ENCODE measurements at places on chromosomes 5 and 9.
A peak's percentile ranks its signal among the peaks of the same experiment; 100 is the strongest.

GRCh38 chr5:123206618-123207017, 117.6 kb downstream of the PRDM6 start:
- DNase-seq = no peak

DNA sequence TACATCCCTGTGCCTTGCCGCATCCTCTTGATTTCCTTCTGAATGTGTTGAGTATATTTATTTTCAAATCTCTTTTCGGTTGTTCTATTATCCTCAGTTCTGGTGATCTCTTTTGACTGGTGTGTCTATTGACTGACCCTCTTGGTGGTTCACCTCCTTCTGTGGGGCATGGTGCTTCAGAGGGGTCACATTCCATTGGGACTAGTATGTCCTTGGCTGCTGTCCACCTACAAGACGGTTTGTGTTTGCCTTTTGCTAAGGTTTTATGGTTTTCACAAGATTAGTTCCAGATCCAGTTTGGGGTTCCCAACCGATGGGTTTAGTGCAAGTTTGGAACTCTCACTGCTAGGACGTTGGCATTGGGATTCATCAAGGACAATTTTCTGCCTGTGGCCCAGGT, 66.6 kb downstream of the PHF2 start:
- DNase-seq = no peak

DNA sequence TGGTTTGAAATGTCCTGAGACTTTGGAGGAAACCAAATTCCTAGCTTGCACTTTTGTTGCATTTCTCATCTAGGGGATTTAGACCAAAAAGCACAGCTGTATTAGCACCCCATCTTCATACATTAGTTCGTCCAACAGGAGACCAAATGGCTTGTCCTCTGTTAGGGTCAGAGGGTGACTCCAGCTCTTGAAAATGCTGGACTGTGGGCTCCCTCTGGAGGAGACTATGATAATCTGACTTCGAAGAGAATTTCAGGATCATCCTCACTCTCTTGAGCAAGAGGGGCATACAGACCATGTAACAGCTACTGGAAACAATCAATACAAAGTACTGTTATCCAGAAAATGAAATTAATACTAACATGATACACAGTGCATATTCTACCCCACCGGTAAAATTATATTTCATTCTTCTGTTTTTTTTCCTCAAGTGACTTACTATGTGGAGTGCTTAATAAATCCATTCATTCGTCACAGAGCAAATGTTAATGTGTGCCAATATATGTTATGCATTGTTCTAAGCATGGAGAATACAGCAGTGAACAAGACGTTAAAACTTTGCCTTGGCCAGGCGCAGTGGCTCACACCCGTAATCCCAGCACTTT, 63.7 kb upstream of the PPP2CA start:
- peak; percentile 53 for DNase-seq

DNA sequence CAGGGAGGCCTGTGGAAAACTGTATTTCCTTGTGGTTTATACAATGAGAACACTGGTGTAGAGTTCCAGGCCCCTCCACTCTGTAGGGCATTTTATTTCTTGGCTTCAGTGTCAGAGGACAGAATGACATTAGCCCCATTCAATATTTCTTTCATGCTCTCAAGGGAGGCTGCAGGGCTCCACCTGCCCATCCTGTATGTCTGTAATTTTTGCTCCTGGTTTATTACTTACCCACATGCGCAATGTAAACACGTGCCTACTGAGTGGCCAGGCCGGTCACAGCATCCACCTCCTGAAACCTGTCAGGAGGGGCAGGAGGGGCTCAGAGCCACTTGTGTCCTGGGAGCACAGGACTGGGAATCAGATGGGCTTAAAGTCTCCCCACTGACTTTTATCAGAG, 82.4 kb downstream of the GADD45G start:
- DNase-seq = no peak

DNA sequence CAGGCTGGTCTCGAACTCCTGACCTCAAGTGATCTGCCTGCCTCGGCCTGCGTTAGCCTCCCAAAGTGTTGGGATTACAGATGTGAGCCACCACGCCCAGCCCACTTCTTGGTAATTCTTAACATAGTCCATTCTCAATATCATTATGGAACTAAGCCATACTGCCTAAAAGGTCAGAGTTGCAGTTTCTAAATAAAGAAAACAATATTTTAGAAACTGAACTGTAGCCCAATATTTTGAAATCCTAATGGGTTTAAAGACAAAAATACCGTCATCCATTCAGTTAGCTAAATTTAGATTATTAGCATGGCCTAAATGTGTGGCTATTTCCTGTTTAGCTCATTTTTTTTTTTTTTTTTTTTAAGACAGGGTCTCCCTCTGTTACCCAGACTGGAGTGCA, 99.5 kb downstream of the USP20 start:
- no peak for DNase-seq

- no peak for DNase-seq
These were observed 479.0 kb downstream of the CAAP1 start for GRCh38 chr9:26413611-26414010.

All from HEK293T (cell line).